Cardiac septum (tissue), 1 donor: ENCODE measurements at places on chromosomes 7 and 10. TPM values are rescaled to one million over a fixed set of nuclear protein-coding genes. Genes with fewer than 3 reads are reported as not detected.

CALU gene
- 326 TPM for total RNA-seq

DNA sequence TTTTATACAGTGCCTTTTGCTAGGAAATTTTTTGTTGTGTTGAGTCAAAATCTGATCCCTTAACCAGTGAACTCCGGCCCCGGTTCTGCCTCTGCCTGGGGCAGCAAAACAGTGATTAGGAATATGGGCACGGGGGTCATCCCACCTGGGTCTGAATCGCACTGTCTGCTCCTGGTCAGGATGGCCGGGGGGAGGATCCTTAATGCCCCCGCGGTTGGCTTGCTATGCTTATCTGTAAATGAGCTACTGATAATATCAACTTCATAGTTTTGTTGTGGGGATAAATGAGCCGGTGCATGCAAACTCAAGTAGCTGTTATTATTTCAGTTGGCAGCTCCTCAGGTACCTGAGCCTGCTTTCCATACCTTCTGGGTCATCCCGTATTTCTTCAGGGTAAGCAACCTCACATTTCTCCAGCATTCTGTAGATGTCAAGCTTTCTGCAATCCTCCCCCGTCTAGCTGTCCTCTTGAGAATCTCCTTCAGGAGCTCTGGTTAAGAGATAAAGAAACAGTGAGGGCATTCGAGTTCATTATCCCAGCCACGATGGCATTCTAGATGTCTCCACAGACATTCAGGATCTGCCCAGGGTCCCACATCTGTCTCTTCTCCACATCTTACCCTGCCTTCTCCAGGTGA, 592.2 kb downstream of the SDK1 start:
- DNase-seq: no peak

- no peak for DNase-seq
Measured at GRCh38 chr7:154968336-154969001, 34.5 kb downstream of the PAXIP1 start.

DNA sequence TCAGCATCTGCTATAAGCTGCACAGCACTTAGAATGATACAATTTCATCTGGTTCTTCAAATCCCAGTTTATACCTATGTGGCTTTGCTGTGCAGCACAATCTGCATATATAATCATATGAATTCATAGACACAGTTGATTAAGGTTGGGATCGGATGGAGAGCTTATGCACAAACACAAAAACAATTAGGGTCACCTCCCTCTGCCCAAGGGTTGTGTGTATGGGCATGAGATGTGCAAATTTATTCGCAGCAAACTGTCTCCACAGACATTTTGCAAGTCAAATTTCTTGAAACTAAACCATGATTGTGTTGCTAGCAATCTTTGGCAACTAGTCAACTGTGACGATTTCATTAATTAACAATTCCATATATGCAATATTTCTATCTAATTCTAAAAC, 955.7 kb downstream of the SORCS3 start:
- no peak for DNase-seq

DNA sequence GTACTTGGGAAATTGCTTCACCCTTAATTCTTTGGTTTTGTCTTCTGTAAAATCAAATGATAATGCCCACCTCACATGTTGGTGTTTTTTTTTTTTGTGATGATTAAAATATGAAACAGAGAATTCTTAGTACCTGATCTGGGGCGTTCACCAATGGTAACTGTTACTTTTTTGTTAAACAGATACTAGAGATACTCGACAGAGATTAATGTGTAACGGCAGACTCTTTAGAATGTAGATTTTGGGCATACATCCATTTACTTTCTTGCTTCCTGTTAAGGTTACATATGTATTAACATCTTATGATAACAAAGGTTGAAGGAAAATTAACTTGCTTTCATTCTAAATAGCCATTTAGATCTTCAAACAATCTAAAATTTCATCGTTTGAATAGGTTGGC, 23.3 kb downstream of the PLXDC2 start:
- DNase-seq: no peak

- no peak for DNase-seq
Measured at GRCh38 chr10:128096486-128097199, 29.6 kb downstream of the MKI67 start.

NME8 gene
- total RNA-seq: not detected

CRCP gene
- total RNA-seq: 19.4 TPM

NHLRC2 gene
- 58.4 TPM for total RNA-seq

DNA sequence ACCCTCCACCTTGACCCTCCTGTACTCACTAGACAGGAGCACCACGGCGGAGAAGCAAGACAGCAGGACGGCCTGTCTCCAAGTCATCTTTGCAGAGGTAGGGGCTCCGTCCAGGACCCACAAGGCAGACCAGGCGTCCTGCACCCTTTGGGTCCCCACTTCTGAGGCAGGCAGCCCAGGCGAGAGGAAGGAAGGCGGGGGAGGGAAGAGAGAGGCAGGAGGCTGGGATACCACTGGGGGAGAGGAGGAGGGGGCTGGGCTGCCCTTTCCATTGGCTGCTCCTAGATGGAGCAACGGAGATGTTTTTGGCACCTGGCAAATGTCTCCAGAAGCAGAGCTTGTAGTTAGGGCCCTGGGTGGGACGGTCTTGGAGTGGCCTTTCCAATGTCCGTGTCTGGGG, at the start of gene UCMA:
Gene UCMA (minus strand): TSS at position 203 of the 400 bp plus-strand sequence. CDS start 116 bp downstream, at position 87.
- no peak for DNase-seq

DAGLB gene
- 7.3 TPM for total RNA-seq

GRCh38 chr7:7857143-7857583, 111.4 kb upstream of the GLCCI1 start:
- no peak for DNase-seq

VSTM4 gene
- 24.4 TPM for total RNA-seq

GRCh38 chr10:13608246-13608853, 21.6 kb downstream of the PRPF18 start:
- DNase-seq: no peak

- no peak for DNase-seq
Measured at GRCh38 chr7:44347546-44348114, 22.2 kb upstream of the CAMK2B start.

SLC26A4 gene
- 1.5 TPM for total RNA-seq

TMEM176A gene
- total RNA-seq: 26.1 TPM

ZSCAN21 gene
- total RNA-seq: 6.1 TPM

DNA sequence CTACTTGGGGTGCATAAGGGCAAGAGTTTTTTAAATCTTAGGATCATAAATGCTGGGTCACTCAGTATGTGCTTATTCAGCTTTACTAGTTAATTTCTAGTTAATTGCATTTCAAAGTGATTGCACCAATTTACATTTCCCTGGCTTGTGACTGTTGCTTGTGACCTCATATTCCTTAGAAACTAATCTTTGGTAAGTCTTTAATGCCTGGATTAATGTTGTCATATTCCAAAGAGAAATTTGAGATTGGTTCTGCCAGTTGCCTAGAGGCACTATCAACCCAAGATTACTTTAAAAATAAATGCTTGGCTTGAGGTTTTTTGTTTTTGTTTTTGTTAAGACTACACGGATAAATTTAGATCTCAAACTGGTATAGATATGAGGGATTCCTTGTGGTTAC, 103.1 kb downstream of the ANK3 start:
- DNase-seq: no peak

UFSP1 gene
- 2.1 TPM for total RNA-seq

OR9A2 gene
- total RNA-seq: not detected

DNA sequence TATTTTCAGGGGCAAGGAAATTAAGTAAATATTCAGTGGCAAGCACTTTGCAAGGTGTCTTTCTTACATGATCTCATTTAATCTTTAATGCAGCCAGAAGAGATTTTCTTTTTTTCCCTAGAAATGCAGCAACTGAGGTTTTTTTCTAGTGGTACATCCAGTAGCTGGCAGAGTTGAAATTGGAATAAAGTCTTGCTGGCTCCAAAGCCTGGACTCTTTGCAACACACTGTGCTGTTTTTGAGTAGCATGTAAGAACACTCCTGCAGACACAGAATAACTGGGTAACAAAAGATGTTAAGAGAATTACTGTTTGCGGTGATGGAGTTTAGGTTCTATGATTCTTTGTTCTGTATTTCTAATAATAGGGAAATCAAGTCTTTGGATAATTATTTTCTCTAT, 123.6 kb downstream of the PON1 start:
- DNase-seq: no peak

GRCh38 chr10:18224626-18225445, 84.6 kb downstream of the CACNB2 start:
- no peak for DNase-seq

DNA sequence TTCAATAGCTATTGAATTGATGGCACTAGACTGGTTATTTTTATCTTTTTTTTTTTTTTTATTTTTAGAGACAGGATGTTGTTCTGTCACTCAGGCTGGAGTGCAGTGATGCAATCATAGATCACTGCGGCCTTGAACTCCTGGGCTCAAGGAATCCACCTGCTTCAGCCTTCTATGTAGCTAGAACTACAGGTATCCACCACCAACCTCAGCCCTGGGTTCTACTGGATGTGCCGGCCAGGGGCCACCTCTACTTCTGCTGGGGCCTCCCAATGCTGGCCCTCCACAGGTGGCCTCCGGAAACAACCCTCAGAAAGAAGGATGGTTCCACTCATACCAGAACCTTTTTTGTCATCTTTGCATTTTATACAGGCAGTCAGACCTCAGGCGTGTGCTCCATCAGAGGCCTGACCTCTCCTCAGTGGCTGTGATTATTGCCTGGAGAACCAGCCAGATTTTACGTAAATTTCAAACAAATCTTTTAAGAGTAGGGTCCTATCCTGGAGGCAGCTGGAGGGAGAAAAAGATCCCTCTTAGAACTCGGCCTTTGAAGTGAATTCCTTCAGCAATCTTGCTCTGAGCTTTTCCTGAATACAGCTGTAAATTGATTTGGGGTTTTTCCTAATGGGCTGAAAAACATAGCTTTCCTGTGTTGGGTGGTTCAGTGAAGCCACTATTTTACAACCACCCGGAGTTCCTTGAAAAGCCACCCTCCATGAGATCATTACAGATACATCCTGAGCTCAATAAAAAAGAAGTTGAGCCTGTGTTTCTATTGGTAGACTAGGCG, 110.0 kb downstream of the SPAG6 start:
- no peak for DNase-seq

DNA sequence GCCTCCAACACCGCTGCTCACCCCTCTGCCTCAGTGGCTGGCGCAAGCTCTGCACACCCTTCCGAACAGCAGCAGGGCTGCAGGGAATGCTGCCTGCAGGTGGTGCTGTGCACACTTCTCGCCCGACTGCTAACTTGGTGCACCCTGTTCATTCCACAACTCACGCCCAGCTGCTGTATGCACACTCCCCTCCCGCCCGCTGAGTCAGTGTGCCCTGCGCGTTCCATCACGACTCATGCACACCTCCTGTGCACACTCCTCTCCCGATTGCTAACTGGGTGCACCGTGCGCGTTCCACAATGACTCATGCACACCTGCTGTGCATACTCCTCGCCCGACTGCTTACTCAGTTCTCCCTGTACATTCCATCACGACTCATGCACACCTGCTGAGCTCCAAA, 21.5 kb downstream of the ADARB2 start:
- no peak for DNase-seq

OR6V1 gene
- total RNA-seq: not detected

GRCh38 chr7:84538268-84538667, 343.7 kb upstream of the SEMA3A start:
- no peak for DNase-seq

GRCh38 chr10:91930939-91931338, 7.4 kb downstream of the BTAF1 start:
- DNase-seq: no peak

ARMC3 gene
- total RNA-seq: 0.38 TPM

DNA sequence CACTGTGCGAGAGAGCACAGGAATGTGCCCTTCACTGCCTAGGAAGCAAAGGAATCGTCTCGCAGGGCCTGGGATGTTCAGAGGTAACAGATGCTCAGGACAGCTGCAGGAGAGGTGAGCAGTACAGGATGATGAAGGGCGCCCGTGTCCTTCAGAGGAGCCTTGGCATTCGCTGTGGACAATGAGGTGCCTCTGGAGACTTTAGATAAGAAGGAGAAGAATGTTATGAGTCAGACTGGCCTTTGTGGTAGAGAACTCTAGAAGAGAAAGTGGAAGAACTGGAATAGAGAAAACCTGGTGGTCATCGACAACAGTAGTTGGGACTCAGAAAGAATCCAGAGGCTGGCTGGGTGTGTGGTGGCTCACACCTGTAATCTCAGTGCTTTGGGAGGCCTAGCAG, 64.4 kb upstream of the LEP start:
- DNase-seq: no peak
